ENCODE measurements at places on chromosomes 4 and X. TPM values are rescaled to one million over a fixed set of nuclear protein-coding genes. Genes with fewer than 3 reads are reported as not detected.

GRCh38 chr4:88933414-88934160 is 123.4 kb downstream of the FAM13A start:
- H3K4me3 ChIP-seq: no peak overlapping the region
- peaks cover 3% of the 10 kb centered on the region for H3K4me1 ChIP-seq
- peak overlapping the region; percentile 74 for H3K27ac ChIP-seq
- peak; percentile 70 for DNase-seq

The JAKMIP1 gene
- 2.1 TPM for polyA plus RNA-seq

The FGF2 gene
- polyA plus RNA-seq: 3.0 TPM

The TEX13B gene
- not detected for polyA plus RNA-seq

DNA sequence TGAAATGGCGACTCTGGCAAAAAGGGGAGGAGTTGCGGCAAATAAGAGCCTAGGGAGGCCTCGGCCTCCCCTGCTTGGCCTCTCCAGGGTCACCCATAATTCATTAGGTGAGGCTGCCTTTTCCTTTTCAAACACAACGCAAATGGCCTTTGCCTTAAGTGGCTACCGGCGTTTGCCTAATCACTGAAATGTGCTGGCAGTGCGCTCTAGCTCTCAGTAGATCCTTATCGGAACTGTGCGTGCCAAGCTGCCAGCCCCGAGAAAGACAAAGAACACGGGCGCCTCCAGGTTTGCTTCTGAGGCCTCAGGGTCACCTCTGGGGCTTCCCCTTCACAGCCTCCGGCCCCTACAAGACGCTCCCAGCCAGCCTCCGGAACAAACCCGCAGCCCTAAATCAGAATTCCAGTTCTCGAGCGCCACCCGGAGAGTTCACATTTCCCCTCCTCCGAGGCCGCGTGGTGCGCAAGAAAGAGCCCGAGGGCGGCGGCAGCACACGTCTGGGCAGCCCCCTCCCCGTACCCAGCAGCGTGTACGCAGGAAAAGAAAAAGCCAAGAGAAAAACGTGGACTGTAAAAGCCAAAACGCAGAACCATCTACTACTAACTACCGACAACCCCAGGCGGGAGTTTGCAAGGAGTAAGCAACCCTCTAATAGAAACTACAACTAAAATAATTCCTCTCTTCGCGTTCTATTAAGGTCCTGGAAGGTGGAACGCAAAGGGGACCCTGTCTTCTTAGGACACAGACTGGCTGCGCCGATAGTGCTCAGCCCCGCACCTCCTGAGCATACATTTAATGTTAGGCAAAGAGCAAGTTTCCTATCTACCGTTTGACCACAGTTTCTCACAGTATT is 76.5 kb upstream of the BCOR start:
- no peaks in the 10 kb centered on the region for H3K36me3 ChIP-seq
- no peaks in the 10 kb centered on the region for H3K27me3 ChIP-seq
- H3K27ac ChIP-seq: peak overlapping the region; percentile 99
- H3K4me1 ChIP-seq: peaks cover 43% of the 10 kb centered on the region
- H3K4me3 ChIP-seq: peak overlapping the region; percentile 66

- no peak overlapping the region for H3K4me3 ChIP-seq
- H3K36me3 ChIP-seq: no peaks in the 10 kb centered on the region
These were observed 52.0 kb upstream of the MTMR8 start for GRCh38 chrX:64447207-64447606.

The CXCL1 gene
- polyA plus RNA-seq: 4.3 TPM

The PPM1K gene
- 9.4 TPM for polyA plus RNA-seq

The SLC10A3 gene
- 21.1 TPM for polyA plus RNA-seq

GRCh38 chrX:33211356-33212260 is at the start of gene DMD:
Gene DMD, minus strand, starts transcription at chrX:33211549. Its CDS starts 237 bp downstream, at chrX:33211312.
- peak; percentile 36 for DNase-seq
- no peaks in the 10 kb centered on the region for H3K27me3 ChIP-seq
- peak within 1 kb of the TSS; percentile 40 for H3K27ac ChIP-seq
- H3K36me3 ChIP-seq: no peaks in the 10 kb centered on the region
- peak within 1 kb of the TSS; percentile 26 for H3K4me3 ChIP-seq

The HOPX gene
- 28.5 TPM for polyA plus RNA-seq

DNA sequence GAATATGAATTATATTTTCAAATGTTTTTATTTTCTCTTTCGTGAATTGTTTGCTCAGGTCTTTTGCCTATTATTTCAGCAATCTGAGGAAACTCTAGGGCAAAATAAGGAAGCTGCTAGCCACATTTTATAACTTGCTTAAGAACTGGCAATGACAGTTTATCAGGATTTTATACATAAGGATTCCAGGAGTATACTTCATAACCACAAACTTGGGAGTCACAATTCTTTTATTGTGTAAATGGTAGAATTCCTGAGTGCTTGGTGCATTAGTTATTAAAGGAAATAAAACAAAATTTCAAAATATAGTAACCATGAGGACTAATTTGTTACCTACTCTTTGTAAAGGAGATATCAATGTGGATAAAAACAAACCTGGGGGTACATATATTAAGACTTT is 54.4 kb downstream of the PALLD start:
- no peaks in the 10 kb centered on the region for H3K4me1 ChIP-seq
- H3K36me3 ChIP-seq: no peaks in the 10 kb centered on the region
- H3K4me3 ChIP-seq: no peak overlapping the region
- no peaks in the 10 kb centered on the region for H3K27me3 ChIP-seq
- no peak overlapping the region for H3K27ac ChIP-seq
